ENCODE measurements at places on chromosomes 6 and 20. TPM values are rescaled to one million over a fixed set of nuclear protein-coding genes. Genes with fewer than 3 reads are reported as not detected.
A peak's percentile ranks its signal among the peaks of the same experiment; 100 is the strongest.

Gene C20orf96
- polyA plus RNA-seq = 12.0 TPM

DNA sequence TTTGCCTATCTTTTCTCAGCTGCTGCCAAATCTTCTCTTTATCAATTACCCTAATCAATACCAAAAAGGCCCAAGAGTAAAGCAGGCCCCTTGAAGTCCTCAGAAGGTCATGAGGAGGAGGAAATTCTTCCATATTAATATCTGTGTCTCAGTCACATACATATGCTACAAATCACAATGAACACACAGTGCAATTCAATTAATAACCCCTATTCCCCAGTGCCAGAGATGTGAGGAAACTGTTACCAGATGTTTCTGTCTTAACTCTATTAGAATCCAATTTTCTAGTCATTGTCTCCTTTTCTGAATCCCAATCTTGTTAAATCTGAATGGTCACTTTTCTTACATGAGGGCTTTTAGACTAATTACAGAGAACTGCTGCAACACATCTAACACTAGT lies 45.9 kb upstream of the SLC2A12 start:
- no peak overlapping the region for H3K4me3 ChIP-seq
- no peaks in the 10 kb centered on the region for H3K4me1 ChIP-seq
- no peak for DNase-seq
- H3K27me3 ChIP-seq = no peaks in the 10 kb centered on the region
- H3K27ac ChIP-seq = no peak overlapping the region
- H3K36me3 ChIP-seq = no peaks in the 10 kb centered on the region

Gene SYNGAP1
- polyA plus RNA-seq = 12.9 TPM

DNA sequence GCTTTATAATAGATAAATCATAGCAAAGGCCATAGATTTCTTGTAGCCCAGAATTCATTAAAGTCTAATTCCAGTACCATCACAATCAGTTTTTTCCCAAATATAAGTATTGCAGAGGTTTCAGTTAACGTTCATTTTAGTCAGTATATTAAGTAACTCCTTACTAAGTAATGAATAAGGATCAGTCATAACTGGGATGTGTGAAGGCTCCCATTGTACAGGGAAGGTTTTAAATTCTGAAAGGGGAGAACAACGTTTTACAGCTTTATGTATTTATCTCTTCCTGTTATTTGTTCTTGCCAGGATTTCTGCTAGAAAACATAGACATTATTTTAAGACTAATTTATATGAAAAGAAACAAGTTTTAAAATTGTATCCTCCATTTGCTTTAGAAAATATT lies 215.5 kb upstream of the LAMP5 start:
- no peak for DNase-seq
- H3K36me3 ChIP-seq = no peaks in the 10 kb centered on the region
- peaks cover 8% of the 10 kb centered on the region for H3K4me1 ChIP-seq

Gene FNDC1
- polyA plus RNA-seq = 112 TPM

Gene RFX6
- not detected for polyA plus RNA-seq

DNA sequence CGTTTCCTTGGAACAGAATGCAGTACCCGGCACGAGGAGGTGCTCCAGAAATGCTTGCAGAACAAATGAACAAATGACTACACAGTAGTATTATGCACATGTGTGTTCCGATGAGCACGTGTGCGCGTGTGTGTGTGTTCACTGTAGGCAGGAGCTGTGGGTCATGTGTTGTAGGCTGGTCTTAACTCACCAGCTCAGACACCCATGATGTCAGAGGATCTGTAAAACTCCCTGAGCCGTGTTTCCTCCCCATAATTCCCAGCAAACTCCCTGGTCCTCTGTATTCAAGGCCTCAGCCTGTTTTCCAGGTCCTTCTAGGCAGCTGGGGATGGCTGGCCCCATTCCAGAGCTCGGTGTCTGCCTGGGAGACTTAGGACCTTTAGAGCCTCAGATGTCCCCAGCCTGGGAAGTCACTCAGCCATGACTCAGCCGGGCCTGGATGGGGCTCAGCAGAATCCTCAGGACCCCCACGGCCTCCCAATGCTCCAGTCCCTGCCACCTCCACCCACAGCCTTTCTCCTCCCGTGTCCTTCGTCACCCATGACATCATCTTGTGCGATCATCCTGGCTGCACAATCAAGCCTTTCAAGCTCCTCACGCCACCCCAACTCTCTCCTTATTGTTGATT lies 475.0 kb upstream of the SULF2 start:
- no peaks in the 10 kb centered on the region for H3K36me3 ChIP-seq
- DNase-seq = peak; percentile 80
- H3K27ac ChIP-seq = no peak overlapping the region
- peaks cover 6% of the 10 kb centered on the region for H3K4me1 ChIP-seq
- no peak overlapping the region for H3K4me3 ChIP-seq

DNA sequence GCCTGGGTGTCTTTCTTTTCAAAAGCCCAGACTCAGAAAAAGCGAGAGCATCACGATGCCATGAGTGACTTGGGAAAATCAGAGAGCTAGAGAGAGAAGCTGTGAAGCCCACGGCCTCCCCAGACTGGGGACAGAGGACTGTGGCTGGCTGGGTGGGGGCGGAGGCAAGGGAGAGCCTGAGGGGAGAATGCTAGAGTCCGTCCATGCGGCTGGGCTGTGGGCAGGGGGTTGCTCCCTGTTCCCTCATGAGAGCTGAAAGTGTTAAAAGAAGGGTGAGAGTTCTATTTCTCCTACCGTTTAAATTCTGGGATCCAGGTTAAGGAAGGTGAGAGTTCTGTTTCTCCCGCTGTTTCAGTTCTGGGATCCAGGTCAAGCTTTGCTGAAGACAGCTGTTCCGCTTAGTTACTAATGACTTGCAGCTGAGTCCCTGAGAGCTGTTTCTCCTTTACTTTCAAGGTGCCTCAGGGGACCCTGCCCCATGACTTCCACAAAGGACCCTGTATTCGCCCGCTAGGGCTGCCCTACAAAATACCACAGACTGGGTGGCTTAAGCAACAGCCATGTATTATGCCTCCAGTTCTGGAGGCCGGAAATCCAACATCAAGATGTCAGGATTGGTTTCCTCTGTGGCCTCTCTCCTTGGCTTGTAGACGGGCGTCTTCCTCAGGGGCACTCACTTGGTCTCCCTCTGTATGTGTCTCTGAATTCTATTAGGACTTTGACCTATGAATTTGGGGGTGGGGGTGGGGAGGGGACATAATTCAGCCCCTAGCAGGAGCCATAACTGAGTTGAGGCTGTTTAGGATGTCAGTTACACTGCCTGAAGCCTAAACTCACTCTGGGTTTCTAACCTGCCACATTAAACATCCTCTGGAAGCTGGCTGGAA lies 127.0 kb downstream of the PXDC1 start:
- no peak overlapping the region for H3K4me3 ChIP-seq
- no peak overlapping the region for H3K27ac ChIP-seq
- H3K4me1 ChIP-seq = peaks cover 3% of the 10 kb centered on the region
- peaks cover 34% of the 10 kb centered on the region for H3K27me3 ChIP-seq
- no peaks in the 10 kb centered on the region for H3K36me3 ChIP-seq
- DNase-seq = no peak

DNA sequence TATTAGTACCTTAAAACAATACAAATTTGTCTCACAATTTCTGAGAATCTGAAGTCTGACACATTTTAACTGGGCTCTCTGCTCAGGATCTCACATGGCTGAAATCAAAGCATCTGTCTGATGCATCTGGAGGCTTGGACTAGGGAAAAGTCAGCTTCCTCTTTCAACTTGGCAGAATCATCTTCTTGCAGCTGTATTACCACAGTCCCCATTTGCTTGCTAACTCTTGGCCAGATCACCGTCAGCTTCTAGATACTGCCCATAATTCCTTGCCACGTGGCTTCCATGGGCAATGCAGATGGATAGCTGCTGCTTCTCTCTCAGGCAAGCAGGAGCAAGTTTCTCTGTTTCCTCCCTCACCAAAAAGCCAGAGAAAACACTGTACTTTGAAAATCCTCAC lies 1106.4 kb upstream of the CITED2 start:
- H3K36me3 ChIP-seq = no peaks in the 10 kb centered on the region
- no peak overlapping the region for H3K4me3 ChIP-seq
- no peaks in the 10 kb centered on the region for H3K4me1 ChIP-seq
- H3K27ac ChIP-seq = peak overlapping the region; percentile 47
- no peaks in the 10 kb centered on the region for H3K27me3 ChIP-seq

GRCh38 chr6:140940251-140940925 lies 1192.3 kb upstream of the GJE1 start:
- no peaks in the 10 kb centered on the region for H3K4me1 ChIP-seq
- H3K27me3 ChIP-seq = no peaks in the 10 kb centered on the region
- H3K36me3 ChIP-seq = no peaks in the 10 kb centered on the region

GRCh38 chr6:4018924-4019236 lies 60.1 kb downstream of the FAM217A start:
- H3K36me3 ChIP-seq = peaks cover under 1% of the 10 kb centered on the region
- no peak for DNase-seq
- peaks cover 17% of the 10 kb centered on the region for H3K4me1 ChIP-seq
- no peaks in the 10 kb centered on the region for H3K27me3 ChIP-seq

Gene SMLR1
- 2.3 TPM for polyA plus RNA-seq

DNA sequence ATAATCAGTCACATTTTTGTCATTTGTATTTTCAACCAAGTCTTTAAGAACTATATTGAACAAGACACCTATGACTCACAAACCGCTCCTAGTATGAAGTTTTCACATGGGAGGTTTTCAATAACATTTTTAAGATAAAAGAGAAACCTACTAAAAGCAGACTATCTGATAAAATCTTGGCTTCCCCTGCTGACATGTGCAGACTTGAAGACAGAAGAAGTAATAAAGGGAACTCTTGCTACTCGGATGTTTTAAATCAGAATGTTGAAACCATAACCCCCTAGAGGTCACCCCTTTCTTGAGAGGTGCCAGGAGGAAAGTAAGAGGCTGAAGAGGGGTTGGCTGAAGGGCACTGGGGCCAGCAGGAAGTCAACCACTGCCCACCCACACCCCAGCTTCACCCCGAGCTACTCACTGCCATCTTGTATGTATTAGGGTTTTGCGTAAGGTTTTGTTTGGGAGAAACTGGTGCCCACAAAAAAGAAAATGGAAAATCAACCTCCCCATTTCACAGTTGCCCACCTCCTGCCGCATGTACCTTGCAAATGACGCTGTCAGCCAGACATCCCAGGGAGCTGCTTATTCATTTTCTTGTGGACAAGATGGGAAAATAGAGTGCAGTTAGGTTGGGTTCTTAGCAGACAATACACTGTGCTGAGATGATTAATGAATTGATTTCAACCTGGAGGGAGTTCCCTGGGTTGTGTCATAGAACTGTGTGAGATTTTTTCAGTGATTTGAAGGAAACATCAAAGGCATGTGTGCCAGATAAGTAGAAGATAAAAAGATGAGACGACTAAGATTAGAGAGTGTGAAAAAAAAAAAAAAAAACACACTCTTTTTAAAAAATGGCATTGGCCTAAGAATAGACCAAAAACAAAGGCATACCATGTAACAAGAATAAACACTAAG lies 83.2 kb upstream of the TAB2 start:
- peaks cover 2% of the 10 kb centered on the region for H3K4me1 ChIP-seq
- peaks cover 5% of the 10 kb centered on the region for H3K27me3 ChIP-seq
- no peak for DNase-seq
- no peaks in the 10 kb centered on the region for H3K36me3 ChIP-seq
- H3K27ac ChIP-seq = no peak overlapping the region
- no peak overlapping the region for H3K4me3 ChIP-seq

Gene NMBR
- not detected for polyA plus RNA-seq

- no peaks in the 10 kb centered on the region for H3K36me3 ChIP-seq
- no peak overlapping the region for H3K27ac ChIP-seq
- DNase-seq = no peak
- H3K4me1 ChIP-seq = peaks cover 5% of the 10 kb centered on the region
- no peak overlapping the region for H3K4me3 ChIP-seq
- H3K27me3 ChIP-seq = no peaks in the 10 kb centered on the region
These were observed 45.1 kb upstream of the NEDD9 start for GRCh38 chr6:11277275-11278206.

DNA sequence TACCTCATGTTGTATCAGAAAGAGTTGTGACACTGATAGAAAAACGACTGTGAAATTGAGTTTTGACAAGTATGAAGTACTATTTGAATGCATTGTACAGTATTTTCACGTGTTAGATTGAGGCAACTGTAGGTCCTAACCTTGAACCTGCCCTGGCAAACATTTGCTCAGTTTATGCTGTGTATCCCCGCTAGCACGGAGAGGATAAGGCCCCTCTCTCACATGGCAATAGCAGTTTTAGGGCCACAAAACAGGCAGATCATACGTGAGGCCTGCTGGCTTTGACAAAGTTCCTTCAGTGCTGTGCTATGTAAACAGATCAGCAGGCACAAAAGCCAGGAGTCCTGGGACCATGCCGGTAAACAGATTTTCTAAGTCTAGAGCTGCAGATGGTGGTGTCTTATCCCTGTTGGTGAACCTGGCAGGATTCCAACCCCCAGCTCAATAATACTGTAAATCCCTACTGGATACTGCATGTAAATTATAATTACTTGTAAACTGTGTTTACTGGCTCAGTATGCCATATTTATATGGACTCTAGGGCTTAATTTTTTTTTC lies 23.8 kb upstream of the FAM217A start:
- DNase-seq = peak; percentile 13
- no peak overlapping the region for H3K4me3 ChIP-seq
- H3K4me1 ChIP-seq = no peaks in the 10 kb centered on the region
- no peak overlapping the region for H3K27ac ChIP-seq
- H3K36me3 ChIP-seq = no peaks in the 10 kb centered on the region
- no peaks in the 10 kb centered on the region for H3K27me3 ChIP-seq

DNA sequence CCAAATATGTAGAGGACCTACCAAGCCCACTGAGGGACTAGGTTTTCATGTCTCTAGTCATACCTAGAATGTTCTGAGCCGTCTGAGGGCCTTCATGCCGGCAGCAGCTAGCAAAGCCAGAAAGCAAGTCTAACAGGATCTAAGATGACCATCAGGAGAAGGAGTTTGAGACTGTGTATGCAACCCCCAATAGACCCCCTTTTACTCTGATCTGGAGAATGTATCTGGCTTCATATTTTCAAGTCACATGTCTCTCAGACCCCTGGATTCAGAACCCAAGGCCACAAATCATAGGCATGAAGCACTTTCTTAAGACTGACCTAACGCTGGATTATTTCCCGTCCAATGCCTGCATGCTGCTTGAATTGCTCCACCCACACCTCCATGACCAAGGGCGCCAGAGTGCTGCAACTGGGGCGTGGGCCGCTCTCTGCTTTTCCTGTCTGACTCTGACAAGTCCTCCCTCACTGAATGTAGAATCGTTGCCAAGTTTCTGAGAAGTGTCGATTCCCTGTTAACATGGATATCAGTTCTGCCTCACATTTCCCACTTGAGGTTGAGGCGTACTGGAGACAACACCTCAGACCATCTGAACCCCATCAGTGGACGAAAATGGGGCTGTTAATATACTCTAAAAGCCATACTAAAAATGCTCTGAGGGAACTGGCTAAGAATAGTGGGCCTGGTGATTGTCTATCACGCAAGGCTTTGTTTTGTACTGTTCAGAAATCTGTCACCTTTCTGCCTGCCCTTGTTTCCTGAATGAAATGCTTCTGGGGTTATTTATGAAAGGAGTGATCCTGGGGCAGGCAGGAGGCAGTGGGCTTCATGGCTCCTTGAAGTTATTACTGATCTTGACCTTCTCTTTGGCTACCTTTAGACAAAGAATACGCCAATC lies 23.9 kb upstream of the ASXL1 start:
- peaks cover 32% of the 10 kb centered on the region for H3K36me3 ChIP-seq
- DNase-seq = peak; percentile 27
- H3K27ac ChIP-seq = peak overlapping the region; percentile 83
- H3K4me1 ChIP-seq = no peaks in the 10 kb centered on the region
- no peaks in the 10 kb centered on the region for H3K27me3 ChIP-seq
- H3K4me3 ChIP-seq = no peak overlapping the region

Gene GNMT
- polyA plus RNA-seq = 0.77 TPM

All from muscle of leg (tissue), 16 donors.